Subcutaneous preadipocyte (primary cell): ENCODE measurements at places on chromosomes 4 and X. TPM values are rescaled to one million over a fixed set of nuclear protein-coding genes. Genes with fewer than 3 reads are reported as not detected.

AMBN gene
- not detected in 2 replicates for total RNA-seq

ASB12 gene
- not detected in 2 replicates for total RNA-seq

TIMM8A gene
- 5.5 TPM in 2 replicates for total RNA-seq

IGSF1 gene
- under 0.01 TPM in 1 of 2 replicates, not detected in the other for total RNA-seq

UGT2B28 gene
- total RNA-seq: not detected in 2 replicates
